Stomach (tissue), 19 donors: ENCODE measurements at places on chromosomes 5 and 9.

DNA sequence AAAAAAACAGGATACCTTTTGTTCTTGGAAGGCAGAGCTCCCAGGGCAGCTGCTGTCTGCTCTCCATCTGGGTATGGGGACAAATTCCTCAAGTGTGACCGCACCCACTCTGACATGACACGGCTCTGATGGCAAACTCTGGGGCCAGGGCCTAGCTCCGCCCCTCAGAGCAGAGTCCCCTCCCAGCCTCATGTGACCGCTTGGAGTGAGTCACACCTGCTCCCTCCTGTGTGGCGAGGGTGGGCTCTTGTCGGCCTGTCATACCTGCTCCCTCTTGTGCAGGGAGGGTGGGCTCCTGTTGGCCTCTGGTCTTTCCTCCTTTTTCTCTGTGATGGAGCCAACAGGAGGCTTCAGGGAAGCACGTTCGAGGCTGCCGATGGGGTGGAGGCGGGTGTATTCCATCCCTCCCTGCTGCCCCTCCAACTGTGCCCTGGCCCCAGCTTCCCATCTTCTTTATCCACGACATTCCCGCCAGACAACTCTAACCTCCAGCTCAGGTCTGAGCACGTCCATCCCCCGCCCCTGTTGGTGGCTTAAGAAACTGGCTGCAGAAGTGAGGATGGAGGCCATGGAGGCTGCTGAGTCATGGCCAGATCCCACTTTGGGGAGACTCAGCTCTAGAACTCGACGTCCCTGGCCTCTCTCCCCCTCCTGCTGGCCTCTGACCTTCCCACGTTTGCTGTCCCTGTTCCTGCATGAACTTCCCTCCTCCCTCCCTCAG, 65.3 kb downstream of the OLFM1 start:
- H3K27ac ChIP-seq = no peak overlapping the region
- H3K4me1 ChIP-seq = no peaks in the 10 kb centered on the region
- H3K27me3 ChIP-seq = peaks cover 10% of the 10 kb centered on the region
- H3K36me3 ChIP-seq = no peaks in the 10 kb centered on the region

DNA sequence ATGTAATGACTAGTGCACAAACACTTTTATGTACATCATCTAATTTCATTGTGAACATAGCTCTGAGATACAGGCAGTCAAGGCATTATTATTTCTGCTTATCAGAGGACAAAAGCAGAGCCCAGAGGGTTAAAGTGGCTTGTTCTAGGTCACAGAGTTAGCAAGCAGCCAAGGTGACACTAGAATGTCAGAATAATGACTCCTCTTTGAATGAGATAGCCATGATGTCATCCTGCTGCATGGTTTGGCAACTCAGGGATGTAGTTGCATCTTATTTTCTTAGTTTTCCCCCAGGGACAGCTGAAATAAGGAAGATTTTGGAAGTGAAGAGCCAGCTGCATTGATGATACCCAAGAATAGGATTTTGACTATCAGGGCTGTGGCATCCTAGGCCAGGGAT, 54.4 kb downstream of the KCNV2 start:
- H3K27ac ChIP-seq = no peak overlapping the region
- no peak overlapping the region for H3K4me3 ChIP-seq
- DNase-seq = peak; percentile 12
- peaks cover 52% of the 10 kb centered on the region for H3K36me3 ChIP-seq

- no peaks in the 10 kb centered on the region for H3K27me3 ChIP-seq
- no peaks in the 10 kb centered on the region for H3K4me1 ChIP-seq
- no peaks in the 10 kb centered on the region for H3K36me3 ChIP-seq
- no peak overlapping the region for H3K4me3 ChIP-seq
- no peak overlapping the region for H3K27ac ChIP-seq
Observed at GRCh38 chr9:126304207-126304970, 22.2 kb upstream of the MVB12B start.

DNA sequence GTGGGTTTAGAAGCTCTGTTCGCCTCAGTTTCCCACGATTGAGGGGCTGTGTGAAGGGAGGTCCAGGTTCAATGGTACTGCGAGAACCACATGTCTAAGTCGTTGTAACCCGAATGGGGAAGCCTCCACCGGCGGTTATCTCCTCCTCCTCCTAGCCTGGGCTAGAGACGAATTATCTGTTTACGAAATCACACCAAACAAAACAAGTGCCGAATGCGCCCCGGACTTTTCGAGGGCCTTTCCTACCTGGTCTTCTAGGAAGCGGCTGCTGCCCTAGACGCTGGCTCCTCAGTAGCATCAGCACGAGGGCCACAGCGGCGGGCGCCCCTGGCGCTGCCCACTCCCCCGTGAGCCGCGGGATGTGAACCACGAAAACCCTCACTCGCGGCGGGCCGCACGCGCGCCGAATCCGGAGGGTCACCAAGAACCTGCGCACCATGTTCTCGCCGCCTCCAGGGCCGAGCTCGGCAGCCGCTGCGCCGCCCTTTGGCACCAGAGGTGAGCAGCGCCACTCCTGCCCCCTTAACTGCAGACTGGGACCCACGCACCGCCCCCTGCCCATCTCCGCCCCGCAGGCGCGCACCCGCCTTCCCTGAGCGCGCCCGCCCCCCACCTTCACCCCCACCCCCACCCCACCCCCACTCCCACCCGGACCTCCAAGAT, at the start of gene CDKN2A:
Gene CDKN2A (minus strand): TSS at position 500 of the 663 bp plus-strand sequence.
- H3K36me3 ChIP-seq = no peaks in the 10 kb centered on the region
- H3K27me3 ChIP-seq = peaks cover 76% of the 10 kb centered on the region
- H3K4me3 ChIP-seq = peak within 1 kb of the TSS; percentile 63
- H3K27ac ChIP-seq = peak within 1 kb of the TSS; percentile 91
- peak; percentile 46 for DNase-seq

GRCh38 chr5:135028791-135029476, 5.1 kb downstream of the PITX1 start:
- DNase-seq = no peak
- H3K27me3 ChIP-seq = peaks cover 6% of the 10 kb centered on the region
- no peaks in the 10 kb centered on the region for H3K36me3 ChIP-seq

- DNase-seq = no peak
- peaks cover 96% of the 10 kb centered on the region for H3K36me3 ChIP-seq
- H3K4me1 ChIP-seq = no peaks in the 10 kb centered on the region
- no peak overlapping the region for H3K27ac ChIP-seq
- no peak overlapping the region for H3K4me3 ChIP-seq
Observed at GRCh38 chr5:6615034-6615815, 17.6 kb downstream of the NSUN2 start.
